HuH-7 (cell line): ENCODE measurements at places on chromosomes 3 and 15.

DNA sequence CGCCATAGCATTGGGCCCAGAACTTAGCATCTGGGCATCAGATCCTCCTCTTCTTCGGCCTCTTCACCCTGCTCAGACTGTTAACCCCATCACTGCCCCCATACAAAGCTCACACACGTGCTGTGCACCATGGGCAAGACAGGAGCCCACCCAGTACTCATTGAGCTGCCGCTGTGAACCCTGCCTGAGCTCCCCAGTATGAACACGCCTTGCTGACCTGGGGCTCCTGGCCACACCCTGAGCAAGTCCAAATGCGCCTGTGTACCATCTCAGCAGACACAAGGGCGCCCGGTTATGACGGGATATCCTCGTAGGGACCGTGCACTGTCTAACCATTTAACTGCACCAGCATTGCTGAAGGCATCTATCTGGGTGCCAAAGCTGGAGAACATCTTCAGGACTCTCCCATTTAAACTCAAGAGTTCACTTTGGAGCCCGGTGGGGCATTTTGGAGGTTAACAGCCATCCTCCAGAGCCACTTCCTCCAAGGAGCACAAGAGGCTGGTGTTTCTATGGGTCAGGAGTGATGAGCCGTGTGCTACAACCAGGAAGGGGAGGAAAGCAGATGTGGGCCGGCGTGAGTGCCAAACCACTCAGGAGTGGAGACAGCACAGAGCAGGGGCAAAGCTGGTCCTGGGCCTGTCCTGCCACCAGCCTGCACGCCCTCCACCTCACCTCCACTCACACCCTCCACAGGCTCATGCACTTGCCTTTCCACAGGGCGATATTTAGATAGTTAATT lies 12.1 kb downstream of the PRR23E start:
- DNase-seq: no peak

DNA sequence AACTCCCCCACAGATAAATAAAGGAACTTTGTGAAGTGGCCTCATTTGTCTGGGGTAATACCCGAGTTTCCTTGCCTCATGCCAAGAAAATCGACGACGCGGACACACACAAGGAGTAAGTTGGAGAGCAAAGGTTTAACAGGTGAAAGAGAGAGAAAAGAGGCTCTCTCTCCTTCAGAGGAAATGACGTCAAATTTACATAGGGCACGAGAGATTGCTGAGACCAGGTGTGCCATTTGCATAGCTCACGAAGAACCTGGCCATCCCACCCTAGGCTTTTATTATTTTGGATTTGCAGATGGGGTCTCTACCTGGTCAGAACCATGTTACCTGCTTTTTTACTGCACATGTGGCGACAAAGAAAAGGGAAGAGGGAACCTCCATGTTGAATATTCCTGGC lies 49.3 kb upstream of the IGF2BP2 start:
- DNase-seq: no peak

DNA sequence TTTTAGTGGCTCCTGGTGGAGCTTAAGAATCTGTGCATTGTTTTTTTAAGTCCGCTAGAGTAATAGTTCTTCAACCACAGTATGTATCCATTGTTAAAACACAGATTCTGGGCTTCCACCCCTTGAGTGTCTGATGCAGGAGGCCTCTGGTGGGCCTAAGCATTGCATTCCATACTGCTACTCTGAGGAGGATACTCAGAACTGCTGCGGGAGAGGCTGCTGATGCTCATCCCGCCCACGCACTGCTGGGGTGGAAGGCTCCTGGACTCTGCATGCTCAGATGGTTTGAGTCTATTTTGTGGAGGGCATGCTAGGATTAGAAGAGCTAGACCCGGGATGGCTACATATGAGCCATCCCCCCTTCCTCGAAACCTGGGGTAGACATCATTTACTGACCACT lies 74.4 kb downstream of the THSD4 start:
- no peak for DNase-seq

DNA sequence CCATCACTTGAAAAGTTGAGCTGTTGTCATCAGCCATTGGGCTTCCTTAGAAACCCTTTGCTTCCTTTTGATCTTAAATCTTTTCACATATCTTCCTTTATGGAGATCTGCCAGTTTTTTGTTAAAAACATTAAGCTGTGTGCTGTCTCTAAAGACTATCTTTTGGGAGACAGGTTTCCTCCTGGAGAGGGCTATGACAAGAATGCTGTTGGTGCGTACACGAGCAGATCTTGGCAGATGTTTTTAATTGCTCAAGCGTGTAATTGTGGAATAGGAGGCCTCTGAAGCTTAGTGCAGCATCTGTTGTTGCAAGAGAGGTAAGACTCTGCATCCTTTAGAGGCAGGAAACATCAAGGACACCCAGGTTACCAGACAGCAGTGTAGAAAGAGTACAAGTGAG lies 56.8 kb downstream of the PHLDB2 start:
- no peak for DNase-seq

GRCh38 chr3:95901948-95902347 lies 912.4 kb upstream of the EPHA6 start:
- DNase-seq: no peak

GRCh38 chr15:80418892-80419537 lies 14.8 kb downstream of the ARNT2 start:
- peak; percentile 60 for DNase-seq

GRCh38 chr15:58777107-58777506 lies 6.0 kb downstream of the MINDY2 start:
- DNase-seq: no peak

DNA sequence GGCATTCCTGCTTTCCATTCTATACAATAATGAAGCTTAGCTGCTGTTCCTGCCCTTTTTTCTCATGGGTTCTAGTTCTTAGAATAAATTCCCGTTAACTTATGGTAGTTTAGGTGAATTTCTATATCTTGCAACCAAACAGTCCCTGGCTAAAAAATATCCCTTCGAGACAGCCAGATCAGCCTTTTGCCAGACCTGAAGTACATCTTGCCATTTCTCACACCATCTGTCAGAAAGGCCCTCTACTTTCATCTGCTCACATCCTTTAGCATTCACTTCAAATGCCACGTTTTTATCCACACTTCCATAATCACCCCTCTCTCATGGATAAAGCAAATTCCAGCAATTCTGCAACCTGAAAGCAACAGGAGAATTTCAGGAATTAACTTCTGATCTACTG lies 145.4 kb downstream of the GAP43 start:
- no peak for DNase-seq

- DNase-seq: no peak
These were observed 41.1 kb downstream of the FNDC3B start for GRCh38 chr3:172080503-172080902.

- no peak for DNase-seq
These were observed 69.9 kb downstream of the COL8A1 start for GRCh38 chr3:99708207-99708745.

DNA sequence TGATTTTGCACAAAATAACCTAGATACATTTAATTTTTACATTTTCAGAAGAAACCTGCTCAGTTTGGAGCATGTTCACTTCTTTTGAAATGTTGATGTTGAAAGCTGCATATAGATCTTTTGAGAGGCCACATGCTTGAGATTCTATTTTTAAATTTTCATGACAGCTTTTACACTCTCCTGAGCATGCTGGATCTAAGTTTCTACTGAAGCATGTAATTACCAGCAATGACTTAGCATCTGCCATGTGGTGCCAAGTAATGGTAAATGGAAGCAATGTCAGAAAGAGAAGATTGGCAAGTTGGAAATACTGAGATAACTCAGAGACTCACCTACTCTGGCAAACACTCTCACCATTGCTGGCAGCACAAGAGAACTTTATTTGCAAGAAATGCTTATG lies 310.6 kb downstream of the NSUN3 start:
- no peak for DNase-seq

DNA sequence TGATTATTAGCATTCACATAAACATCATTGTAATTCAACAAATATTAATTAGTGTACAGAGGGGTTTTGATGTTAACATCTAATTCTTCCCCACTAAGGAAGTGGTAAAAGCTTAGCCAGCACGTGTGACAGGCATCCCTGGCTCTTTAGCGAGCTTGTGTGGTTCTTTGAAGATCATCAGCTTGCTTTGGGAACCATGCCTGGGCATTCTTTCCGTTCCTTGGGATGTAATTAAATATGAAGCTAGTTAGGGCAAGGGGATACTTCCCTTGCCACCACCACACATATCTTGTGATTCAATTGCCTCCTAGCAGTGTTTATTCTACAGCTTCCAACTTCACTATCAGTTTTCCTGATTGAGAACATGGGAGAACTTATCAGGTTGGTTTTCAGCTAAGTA lies 246.5 kb downstream of the MYRIP start:
- DNase-seq: no peak

GRCh38 chr3:174068035-174068434 lies 670.5 kb downstream of the NLGN1 start:
- no peak for DNase-seq

DNA sequence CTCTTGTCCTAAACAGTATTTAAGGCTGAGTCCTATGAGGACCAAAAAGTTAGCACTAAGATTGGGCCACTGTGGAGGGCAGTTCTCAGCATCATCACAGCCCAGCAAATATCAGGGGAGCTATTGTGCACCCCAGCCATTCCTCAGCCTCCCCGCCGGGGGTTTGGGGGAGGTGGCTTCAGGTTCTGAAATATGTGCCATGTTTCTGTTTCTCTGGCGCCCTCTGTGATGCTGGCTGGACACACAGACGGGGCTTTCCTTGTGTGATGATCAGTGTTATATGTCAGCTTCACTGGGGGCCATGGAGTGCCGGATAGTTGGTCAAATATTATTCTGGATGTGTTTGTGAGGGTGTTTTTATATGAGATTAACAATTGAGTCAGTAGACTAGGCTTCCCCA lies 106.8 kb downstream of the GABRG3 start:
- DNase-seq: no peak

- no peak for DNase-seq
These were observed 23.6 kb downstream of the FAH start for GRCh38 chr15:80176443-80176842.

- no peak for DNase-seq
These were observed 813.5 kb downstream of the MCTP2 start for GRCh38 chr15:95044745-95045417.

- DNase-seq: no peak
These were observed 21.6 kb downstream of the RPL22L1 start for GRCh38 chr3:170848292-170848917.

- no peak for DNase-seq
These were observed 2.3 kb downstream of the CHP1 start for GRCh38 chr15:41233367-41233771.
